ENCODE measurements at places on chromosomes 2 and 18.

DNA sequence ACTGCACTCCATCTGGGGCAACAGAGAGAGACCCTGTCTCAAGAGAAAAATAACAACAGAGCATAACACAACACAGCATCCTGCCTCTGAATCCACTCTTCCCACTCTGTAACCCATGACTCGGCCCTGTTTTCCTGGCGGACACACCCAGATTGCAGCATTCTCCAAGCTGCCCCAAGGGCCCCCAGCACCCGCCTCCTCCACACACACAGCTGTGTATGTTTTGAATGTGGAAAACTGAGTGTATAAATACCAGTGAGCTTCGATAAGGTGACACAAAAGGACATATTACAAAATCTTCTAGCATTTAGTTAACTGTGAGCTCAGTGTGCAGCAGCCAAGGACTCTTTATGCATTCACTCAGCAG lies 13.0 kb downstream of the IMPA2 start:
- no peak for DNase-seq

DNA sequence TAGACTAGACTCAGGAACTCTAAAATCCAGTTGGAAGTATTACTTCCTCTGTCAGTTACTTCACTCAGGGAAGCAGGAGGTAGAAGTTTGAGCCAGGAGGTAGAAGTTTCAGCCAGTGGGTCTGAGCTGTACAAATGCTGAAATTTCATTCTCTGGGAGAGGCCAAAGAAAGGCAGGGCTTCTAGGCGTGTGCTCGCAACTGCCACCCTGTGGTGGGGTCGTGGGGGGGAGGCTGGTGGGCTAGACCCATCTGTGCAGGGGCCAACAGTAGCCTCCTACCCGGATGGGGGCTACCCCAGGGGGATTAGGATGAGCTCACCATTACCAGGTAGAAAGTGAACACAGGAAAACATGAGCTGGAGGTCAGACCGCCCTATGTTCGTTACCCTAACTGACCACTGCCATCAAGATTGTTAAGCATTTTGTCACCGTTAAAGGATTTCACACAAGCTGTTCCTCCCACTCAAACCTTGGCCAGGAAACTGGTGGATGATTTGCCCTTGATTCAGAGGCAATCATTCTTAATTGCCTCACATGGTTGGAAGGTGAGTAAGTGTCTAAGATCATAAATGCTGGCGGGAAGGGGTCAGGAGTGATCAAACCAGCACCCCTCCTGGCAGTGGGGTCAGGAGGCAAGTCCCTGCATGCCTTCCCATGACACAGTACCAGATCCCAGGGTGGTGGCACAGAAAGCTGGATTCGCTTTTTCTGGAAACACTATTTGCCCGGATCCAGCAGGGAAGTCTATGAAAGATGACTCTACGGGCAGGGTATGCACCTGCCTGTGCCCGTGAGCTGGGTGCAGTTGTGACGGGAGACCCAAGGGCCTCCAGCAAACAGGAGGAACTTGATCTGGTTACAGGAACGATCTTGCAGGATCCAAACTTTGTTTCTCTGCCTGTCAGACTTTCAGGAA lies 5.2 kb upstream of the FHL2 start:
- no peak for DNase-seq

DNA sequence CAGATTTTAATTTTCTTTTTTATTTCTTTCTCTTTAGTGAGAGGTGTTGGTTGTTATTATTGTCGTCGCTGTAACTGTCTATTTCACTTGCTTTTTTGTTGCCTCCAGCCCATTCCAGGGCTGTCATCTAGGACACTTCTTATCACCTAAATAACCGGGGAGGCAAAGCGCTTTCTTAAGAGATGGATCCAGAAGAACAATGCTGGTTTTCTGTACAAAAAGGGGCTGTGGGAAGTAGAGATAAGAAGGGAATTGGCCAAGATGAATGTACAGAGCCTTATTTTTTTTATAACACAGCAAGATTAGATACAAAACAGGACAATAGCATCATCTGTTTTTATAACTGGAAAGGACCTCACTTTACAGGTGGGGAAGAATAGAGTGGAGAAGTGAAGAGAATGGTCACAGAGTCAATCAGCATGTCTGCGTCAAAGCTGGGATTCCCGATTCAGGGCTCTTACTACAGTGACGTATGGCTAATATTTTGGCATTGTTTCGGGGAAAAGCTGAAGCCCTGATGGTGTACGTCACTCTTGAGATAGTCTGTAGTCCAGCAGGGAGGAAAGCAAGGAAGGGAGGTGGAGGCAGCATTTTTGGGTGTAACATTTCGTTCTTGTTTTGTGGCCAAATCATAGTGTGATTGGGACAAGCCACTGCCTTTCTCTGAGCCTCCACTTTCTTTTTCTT lies 23.2 kb downstream of the IL1B start:
- no peak for DNase-seq

- no peak for DNase-seq
Measured at GRCh38 chr18:49878567-49879270, 65.4 kb upstream of the ACAA2 start.

DNA sequence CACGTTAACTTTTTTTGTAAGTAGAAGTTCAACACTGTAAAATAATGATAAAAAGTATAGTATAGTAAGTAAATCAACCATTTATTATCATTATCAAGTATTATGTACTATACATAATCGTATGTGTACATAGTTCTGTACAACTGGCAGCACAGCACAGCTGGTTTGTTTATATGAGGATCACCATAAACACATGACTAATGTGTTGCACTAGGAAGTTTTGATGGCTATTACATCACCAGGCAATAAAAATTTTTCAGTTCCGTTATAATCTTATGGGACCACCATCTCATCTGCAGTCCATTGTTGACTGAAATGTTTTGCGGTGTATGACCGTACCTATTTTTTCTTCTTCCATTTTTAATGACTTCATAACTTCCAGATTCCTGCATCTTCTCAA lies 39.2 kb upstream of the ZNF385B start:
- no peak for DNase-seq

GRCh38 chr18:44054514-44054913 lies 626.2 kb upstream of the SETBP1 start:
- DNase-seq, result no peak

GRCh38 chr2:11930211-11930761 lies 183.9 kb downstream of the LPIN1 start:
- no peak for DNase-seq

GRCh38 chr2:168712053-168712452 lies 90.4 kb upstream of the NOSTRIN start:
- no peak for DNase-seq

DNA sequence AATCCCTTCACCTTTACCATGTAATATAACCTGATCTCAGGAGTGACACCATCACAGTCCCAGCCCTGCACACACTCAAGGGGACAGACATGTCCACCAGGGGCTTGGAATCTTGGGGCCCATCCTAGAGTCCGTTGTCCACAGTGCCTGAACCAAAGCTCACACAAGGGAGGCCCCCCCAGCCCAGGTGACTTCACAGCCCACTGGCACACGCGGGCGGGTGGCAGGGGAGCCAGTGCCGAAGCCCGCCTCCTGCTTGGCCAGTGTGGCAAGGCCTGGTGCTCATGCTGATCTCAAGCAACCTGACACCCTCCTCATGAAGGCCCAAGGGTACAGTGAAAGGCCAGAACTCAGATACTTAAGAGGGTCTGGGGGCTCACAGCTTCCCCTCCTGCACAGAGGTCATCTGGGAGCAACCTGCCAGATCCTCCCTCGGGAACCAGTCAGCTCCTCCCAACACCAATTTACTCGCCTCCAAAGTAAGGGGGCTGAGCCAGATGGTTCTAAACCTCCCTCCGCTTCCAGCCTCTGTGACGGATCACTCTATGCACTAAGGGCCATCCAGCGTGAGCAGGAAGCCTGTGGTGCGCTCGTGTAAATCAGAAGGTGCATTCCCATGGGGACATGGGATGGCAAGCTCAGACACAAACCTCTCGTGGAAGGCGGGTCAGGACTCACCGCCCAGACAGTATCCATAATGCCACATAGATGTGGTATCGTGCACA lies 3.2 kb upstream of the RAB17 start:
- no peak for DNase-seq

GRCh38 chr2:189287982-189288521 lies 108.5 kb upstream of the COL5A2 start:
- DNase-seq, result no peak

GRCh38 chr18:70998490-70998889 lies 709.6 kb downstream of the SOCS6 start:
- no peak for DNase-seq

Data from stimulated activated CD8-positive, alpha-beta memory T cell treated with anti-CD3 and anti-CD28 coated beads, Interleukin-15, amount 100 ng/mL, for 24 hours (primary cell).